ENCODE measurements at places on chromosomes 6 and 20.

GRCh38 chr20:45109634-45110033, 5.3 kb downstream of the WFDC5 start:
- DNase-seq: no peak

DNA sequence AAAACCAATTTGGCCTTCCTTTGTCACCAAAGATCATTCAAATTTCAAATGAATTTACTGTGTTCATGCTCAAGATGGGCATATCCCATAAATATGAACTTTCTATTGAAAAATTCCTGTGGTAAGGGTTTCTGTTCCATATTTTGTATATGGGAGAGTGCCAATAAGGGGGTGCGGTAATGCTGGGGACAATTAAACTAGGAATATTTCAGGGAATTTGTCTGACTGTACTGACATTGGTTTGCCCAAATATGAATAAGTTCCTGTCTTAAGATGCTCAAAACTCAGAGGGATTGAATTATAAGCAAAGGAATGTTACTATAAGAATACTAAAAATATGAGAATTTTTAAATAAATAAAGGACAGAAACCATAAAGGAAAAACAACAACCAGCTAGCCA, 553.0 kb upstream of the MARCKS start:
- DNase-seq: no peak

DNA sequence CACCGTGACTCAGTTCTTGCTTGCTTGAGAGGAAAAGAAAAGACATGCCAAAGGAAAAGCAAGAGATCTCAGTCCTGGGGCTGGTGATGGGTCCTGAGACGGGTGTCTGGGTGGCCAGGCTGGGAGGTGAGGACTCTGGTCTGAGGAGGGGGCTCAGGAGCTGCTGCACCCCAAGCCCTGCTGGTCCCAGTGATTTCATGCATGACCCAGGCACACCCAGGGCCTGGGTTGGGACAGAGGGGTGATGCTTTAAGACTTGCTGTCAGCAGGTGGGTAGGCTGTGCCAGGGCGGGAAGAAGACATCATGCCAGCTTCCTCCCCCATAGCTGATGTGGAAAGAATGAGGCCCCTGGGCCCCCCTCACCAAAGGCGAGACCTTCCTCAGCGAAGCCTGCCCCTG, 65.1 kb upstream of the PMEPA1 start:
- DNase-seq: no peak

DNA sequence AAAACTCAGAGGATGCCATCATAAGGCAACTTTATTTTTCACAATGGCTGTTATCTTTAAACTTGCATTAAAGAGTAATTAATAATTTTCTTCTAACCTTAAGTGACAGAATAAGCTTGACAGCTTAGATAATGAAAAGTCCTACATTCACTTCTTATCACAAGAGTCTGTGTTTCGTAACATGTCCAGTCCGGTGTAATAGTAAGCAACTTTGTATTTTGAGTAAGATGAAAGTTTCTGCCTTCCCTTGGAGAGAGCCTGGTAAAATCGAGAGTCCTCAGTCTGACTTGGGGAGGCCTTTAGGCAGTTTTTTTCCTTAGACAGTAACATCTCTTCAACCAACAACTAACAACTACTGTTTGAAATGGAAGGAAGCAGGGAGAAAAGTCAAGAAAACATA, 195.6 kb downstream of the GRM1 start:
- no peak for DNase-seq

DNA sequence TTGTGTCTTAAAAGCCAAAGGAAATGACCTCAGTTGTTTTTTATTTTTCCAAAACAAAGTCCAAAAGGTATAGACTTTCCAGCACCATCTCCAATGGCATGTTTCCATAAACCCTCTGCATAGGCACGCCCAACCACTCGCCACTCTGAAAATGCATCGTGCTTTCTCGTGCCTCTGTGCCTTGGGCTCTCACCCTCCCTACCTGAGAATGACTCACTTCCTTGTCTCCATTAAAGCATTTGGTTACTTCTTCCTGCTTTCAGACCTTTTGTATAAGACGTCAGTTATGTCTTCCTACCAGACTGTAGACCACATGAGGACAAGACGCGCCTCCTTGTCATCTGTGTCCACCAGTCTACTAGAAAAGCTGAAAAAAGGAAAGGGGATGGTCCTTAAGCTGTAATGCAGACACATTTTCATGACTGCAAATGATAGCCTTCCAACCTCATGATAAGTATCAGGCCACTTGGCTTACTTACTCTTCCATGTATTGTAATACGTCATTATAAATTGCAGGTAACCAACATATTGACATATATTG, 61.2 kb upstream of the CDYL start:
- DNase-seq: no peak

DNA sequence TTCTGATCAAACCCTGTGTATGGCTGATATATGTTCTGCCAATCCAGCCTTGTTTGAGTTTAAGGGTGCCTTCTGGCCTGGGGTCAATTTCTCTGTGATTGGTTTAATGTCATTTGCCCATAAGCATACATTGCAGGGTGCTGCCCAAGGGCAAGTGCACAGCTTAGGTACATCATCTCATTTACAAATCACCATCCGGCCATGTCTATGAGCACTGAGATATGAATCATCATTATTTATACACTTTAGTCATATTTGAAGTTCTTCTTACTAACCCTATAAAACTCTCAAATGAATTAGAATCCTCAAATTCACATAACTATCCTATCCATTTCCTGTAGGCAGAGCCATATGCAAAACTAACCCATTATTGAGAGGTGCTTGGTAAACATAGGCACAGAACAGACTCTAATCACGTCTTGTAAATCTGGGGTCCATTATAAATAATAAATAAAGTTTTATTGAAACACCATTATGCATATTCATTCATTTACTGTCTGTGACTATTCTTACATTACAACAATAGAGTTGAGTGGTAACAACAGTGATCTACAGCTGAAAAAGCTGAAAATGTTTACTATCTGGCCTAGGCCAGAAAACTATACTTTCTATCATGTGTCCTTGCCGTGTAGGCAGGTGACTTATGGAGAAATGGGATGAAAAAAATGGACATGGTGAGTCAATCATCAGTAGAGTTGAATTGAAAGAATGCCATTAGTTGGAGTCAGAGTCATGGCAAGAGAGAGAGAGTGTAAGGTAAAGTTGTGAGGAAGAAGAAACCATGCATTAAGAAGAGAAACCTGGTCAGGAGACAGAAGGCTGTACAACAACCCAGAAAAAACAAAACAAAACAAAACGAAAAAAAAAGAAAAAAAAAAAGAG, 25.0 kb downstream of the KCNQ5 start:
- no peak for DNase-seq

DNA sequence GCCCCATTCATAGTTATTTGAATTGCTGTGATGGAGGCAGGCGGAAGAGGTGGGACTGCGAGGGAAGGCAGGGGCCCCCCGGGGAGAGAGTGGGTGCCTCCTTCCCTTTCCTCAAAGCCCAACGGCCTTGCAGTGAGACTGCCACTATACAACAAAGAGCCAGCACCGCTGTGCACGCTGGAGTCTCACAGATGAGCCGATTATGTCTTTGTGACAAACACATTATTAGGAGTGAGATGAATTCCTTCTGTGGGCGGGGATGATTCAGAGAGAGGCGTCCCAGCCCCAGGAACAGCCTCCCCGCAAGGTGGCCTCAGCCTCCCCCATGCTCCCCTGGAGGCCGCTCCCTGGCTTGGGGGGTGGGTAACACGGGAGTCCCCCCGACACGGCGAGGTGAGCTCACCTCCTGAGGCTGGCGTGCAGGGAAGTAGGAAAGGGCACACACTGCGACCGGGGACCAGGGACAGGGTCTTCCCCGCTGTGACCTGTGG, 26.7 kb downstream of the NTSR1 start:
- no peak for DNase-seq

GRCh38 chr6:170450916-170451761, 102.0 kb downstream of the PSMB1 start:
- no peak for DNase-seq

Measured in left hindlimb (tissue), 1 donor.